Bronchial epithelial cell (primary cell): ENCODE measurements at places on chromosomes 5 and 9. TPM values are rescaled to one million over a fixed set of nuclear protein-coding genes. Genes with fewer than 3 reads are reported as not detected.

DNA sequence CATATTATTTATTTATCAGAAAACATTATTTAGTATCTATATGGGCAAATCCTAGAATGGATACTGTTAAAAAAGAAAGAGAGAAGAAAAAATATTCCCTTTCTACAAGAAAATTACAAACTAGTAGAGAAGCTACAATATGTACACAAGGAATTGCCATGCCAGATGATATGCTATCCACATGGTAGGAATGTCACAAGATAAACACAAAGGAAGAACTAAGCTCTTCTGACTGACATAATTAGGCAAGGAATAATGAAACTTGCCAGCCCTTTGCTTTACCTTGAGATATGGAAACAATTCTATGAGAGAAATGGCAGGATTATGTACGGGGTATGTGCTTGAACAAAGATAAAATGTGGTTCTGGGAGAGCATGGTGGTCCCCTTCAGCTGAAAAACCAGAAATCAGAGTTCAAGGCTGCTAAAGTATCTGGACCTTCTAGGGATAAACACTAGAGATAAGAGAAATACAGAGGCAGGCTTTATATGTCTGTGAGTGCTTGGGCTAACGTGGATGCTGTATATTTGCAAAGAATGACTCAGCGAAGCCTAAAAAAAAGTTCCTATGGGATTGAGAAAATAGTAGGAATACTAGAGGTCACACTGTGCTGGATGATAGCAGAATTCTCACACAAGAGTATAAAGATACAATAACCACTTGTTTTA, 451.6 kb downstream of the TLE1 start:
- DNase-seq, result no peak

- no peak for DNase-seq
These were observed 46.4 kb upstream of the PSD2 start for GRCh38 chr5:139749242-139749641.

- no peak for DNase-seq
These were observed 63.2 kb downstream of the COL27A1 start for GRCh38 chr9:114218264-114219120.

- DNase-seq, result peak; percentile 35
These were observed 11.0 kb downstream of the CCDC152 start for GRCh38 chr5:42767491-42768105.

DNA sequence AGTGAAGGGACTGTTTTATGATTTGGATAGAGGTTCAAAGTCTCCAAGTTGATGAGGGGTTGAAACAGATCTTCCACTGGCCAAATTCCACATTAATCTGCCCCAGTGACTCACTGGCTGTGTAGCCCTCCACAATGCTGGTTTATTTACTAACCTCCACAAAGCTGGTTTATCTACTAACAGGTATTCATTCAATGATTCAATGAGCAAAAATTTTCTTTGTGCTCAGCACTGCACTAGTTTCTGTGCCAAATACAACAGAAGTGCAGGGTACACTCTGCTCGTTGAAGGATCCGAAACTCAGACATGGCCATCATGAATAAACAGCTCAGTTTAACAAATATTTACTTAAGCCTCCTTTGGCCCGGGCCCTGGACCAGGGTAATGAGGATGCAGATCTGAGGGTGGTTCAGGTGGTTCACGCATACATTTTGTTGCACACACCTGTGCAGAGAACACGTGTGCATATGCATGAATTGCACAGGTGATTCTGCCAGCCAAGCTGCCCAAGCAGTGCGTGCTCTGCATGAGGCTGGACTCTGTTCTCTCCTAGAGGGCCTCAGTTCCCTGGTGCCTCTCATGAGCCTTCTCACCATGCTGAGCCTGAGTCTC, 71.0 kb downstream of the SH3PXD2B start:
- DNase-seq, result peak; percentile 97

DNA sequence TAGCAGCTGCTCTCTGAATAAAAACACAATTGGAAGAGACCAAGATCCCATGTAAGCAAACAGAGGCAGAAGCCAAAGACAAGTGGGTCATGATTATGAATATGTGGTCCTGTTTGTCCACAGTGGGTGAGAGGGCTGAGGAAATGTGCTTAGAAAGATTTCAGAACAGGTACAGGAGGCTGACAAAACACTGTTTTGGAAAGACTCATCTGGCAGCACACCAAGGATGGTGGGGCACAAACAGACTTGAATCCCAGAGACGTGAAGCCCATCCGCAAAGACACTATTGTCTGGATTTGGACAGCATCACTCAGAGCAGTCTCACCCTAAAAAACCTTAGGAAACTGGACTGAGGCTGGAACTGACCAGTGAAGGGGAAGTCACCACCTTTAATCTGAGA, 85.0 kb downstream of the ADRB2 start:
- DNase-seq, result peak; percentile 26

DNA sequence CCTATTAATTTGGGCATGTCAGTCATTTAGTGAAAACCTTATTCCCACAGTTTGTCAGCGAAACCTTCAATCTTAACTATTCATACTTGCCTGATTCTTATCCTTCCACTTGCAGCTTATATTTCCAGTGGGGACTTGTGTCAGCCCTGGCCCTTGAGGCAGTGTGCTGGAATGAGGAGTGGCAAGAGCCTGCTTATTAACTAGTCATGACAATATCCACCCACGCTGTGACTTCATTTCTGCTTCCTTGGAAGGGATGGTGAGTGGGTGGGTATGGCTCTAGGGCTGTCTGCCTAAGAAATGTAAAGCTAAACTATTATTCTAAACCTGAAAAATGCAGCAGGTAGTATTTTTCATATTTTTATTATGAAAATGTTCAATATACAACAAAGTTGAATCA, 34.0 kb upstream of the LURAP1L start:
- DNase-seq, result peak; percentile 96

GRCh38 chr9:14136646-14137370, 177.1 kb downstream of the NFIB start:
- peak; percentile 80 for DNase-seq

GRCh38 chr5:150434464-150434863, 15.1 kb downstream of the RPS14 start:
- peak; percentile 98 for DNase-seq

DNA sequence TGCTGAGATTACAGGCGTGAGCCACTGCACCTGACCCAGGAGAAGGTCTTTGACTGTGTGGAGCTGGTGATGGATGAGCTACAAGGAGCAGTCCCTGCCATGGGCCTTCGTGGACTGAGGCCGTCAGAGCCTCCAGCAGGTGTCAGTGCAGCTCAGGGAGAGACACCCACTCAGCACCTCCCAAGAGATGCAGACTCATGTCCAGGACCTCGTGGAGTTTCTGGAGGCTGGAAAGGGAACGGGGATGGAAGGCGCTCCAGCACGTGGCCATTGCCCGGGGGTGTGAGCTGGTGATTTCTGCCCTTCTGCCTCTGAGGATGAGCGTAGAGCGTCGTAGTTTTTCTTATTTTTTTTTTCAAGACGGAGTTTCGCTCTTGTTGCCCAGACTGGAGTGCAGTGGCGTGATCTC, 9.5 kb downstream of the TOR4A start:
- peak; percentile 65 for DNase-seq

The CCIN gene
- not detected in 2 replicates for total RNA-seq

The CDKN2A gene
- 1.6 and 3.5 TPM in 2 replicates for total RNA-seq

The SLC6A18 gene
- not detected in 2 replicates for total RNA-seq

The AP3B1 gene
- 27.4 and 40.6 TPM in 2 replicates for total RNA-seq
